Stimulated activated CD8-positive, alpha-beta memory T cell treated with anti-CD3 and anti-CD28 coated beads, Interleukin-2, amount 100 ng/mL, for 1 hour (primary cell): ENCODE measurements at places on chromosomes 3 and 15.

- no peak for DNase-seq
Measured at GRCh38 chr3:31981206-31982181, at the start of the genes OSBPL10 and ZNF860. TSS of gene OSBPL10 (minus strand) at chr3:31981262. CDS start at chr3:31981179, 83 bp downstream. TSS of gene ZNF860 (plus strand) at chr3:31981750. CDS start at chr3:31989080, 7,330 bp downstream.

DNA sequence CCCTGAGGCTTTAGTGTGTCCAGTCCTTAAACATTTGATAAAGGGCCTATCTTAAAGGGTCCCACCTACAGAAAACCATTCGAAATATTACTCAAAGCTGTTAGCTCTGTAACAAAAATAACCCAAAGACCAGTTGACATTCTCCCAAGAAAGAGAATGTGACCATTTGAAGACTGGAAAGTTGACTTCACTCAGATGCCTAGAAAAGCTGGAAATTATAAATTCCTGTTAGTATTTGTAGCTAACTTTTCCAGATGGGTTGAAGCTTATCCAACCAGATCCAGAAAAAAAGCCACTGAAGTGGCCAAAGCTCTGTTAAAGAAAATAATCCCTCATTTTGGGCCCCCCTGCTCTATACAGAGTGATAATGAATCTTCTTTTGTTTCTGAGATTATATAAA is 408.4 kb downstream of the PLOD2 start:
- DNase-seq, result no peak

- no peak for DNase-seq
Measured at GRCh38 chr15:41792000-41792637, 17.8 kb downstream of the MAPKBP1 start.

GRCh38 chr3:49840388-49840787 is 16.0 kb downstream of the TRAIP start:
- DNase-seq, result no peak

DNA sequence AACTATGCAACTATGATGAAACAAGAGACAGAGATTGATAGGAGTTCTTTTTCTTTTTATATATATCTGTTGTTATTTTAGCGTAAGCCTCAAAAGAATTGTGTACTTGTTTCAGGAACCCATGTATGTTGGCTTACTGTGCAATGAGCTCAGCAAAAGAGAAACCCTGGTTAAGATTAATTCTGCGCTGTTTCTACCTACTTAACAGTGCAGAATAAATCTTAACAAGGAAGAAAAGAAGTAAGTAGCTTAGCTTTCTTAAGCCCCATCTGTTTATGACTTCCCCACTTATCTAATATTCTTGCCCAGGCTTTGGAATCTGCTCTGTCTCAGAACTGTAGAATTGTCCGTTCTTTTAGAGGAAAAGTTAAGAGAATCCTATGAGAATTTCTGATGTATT is 27.4 kb downstream of the ECT2 start:
- no peak for DNase-seq

- no peak for DNase-seq
Measured at GRCh38 chr3:10192953-10193691, 28.4 kb downstream of the IRAK2 start.

DNA sequence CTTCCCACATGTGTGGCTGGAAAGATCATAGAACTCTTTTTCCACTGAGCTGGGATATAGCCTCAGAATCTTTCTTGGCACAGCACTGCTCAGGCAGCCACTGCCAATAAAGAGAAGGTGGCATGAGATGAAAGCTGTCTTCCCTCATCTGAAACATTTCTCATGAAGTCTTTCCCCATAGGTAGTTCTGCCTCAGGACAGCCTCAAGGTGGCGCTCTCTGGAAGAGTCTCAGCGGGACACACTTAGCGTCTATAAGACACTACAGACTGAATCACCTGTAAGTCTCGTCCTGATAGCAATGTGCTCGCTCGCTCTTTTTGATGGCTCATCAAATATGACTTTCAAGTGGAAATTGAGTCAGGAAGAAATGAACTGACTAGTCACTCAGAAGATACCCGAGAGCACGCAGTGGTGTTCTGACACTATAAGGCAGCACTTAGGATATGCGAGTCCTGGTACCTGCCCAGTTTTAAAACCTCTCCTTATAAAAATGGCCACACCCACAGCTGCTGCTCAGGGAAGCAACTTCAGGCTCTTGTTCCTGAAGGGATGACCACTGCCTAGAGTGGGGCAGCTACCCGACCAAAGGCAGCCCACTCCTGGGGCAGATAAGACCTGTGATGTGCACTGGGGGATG is 269.5 kb downstream of the SUCLG2 start:
- no peak for DNase-seq

DNA sequence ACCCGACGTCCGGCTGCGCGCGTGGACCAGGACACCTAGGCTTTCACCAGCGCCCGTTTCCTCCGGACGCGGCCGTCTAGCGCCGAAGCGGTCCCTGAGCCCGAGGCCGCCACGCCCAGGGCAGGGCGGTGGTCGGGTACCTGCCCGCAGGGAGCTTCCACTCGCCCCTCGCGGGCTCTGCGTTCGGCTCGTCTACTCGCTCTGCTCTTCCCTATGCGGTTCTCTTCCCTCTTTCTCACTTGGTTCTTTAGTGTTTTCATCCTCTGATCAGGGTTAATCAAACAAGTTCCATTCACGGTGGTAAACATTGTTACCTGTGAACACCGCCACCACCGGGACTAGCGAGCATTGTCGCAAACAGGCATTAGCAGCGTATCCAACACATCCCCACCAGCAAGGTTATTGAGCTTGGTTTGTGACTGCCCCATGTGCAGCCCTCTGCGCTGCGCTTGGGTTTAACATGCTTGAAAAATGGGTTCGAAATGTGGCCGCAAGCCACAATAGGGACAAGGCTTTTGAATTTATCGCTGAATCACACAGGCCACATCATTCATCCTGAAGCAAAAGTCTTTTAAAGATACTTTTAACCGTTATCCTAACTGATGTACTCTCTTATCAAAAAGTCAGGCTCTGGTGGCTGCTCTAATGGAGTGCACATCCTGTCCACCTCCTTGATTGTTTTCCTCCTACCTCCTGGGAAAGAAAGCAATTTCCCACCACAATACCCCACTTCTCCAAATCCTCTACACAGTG is 843 bp upstream of the CD47 start:
- DNase-seq, result no peak

GRCh38 chr15:71456362-71456761 is 341.1 kb downstream of the THSD4 start:
- no peak for DNase-seq

DNA sequence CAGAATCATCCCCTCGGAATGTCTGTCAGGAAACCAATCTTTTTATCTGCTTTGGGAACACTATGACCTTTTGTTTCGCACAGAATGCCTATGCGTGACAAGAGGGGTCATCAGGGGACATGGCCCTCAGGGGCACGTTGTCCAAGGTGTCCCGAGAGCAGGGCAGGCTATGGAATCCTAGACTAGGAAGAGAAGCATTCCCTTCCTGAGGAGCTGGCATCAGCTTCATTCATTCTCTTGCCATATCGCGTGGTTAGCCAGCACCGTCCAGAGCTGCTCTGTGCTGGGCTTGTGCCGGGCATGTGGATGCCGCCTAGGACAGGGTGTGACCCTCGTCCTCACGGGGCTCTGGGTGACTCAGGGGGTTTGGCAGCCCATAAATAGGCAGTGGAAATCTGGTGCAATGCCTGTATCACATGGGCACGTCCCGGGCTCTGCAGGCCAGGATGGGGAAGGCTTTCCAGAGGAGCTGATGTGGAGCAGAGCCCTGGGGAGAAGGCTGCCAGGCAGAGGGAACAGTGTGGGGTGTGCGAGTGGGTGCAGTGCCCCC is 117.8 kb downstream of the TMEM266 start:
- no peak for DNase-seq

GRCh38 chr3:16437640-16438039 is 75.9 kb downstream of the RFTN1 start:
- DNase-seq, result no peak

- no peak for DNase-seq
Measured at GRCh38 chr15:65926899-65927298, 57.6 kb downstream of the RAB11A start.

GRCh38 chr15:57516327-57517029 is 75.2 kb upstream of the MYZAP start:
- no peak for DNase-seq

- no peak for DNase-seq
Measured at GRCh38 chr3:36895496-36896409, 49.1 kb downstream of the TRANK1 start.

GRCh38 chr3:188270423-188270972 is 116.5 kb downstream of the LPP start:
- no peak for DNase-seq
